Spinal cord (tissue), 10 donors: ENCODE measurements at places on chromosomes 16 and 17. TPM values are rescaled to one million over a fixed set of nuclear protein-coding genes. Genes with fewer than 3 reads are reported as not detected.

NKD1 gene
- 28.8 TPM for polyA plus RNA-seq

CD79B gene
- 0.36 TPM for polyA plus RNA-seq

BRICD5 gene
- 30.5 TPM for polyA plus RNA-seq

FGF11 gene
- 32.8 TPM for polyA plus RNA-seq

SPATA32 gene
- polyA plus RNA-seq: not detected

COTL1 gene
- polyA plus RNA-seq: 182 TPM

KRT39 gene
- polyA plus RNA-seq: not detected

SLC38A8 gene
- polyA plus RNA-seq: 0.97 TPM

SGCA gene
- polyA plus RNA-seq: 1.4 TPM

ZNF287 gene
- 11.4 TPM for polyA plus RNA-seq

CDH11 gene
- polyA plus RNA-seq: 85.0 TPM

TOX3 gene
- polyA plus RNA-seq: 27.9 TPM
